Immature natural killer cell (primary cell): ENCODE measurements at places on chromosomes 16 and 17. TPM values are rescaled to one million over a fixed set of nuclear protein-coding genes. Genes with fewer than 3 reads are reported as not detected.
A peak's percentile ranks its signal among the peaks of the same experiment; 100 is the strongest.

DNA sequence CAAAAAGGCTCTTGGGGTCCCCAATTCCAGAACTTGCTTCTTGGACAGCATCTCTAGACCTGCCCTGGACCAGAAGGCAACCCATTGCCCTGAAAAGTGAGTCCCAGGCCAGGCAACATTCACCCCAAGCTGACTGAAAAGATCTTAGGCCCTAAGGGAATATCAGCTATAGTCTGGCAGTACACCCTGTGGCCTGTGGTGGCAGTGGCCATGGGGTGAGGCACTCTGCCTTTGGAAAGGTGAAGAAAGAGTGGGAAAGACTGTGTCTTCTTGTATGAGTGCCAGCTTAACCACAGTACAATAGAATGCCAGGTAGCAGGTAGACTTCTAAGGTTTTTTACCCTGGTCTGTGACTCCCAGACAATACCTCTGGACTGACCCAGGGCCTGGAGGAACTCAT is 564.5 kb downstream of the CDH8 start:
- DNase-seq = no peak

GRCh38 chr17:31523862-31524730 is 132.6 kb downstream of the RAB11FIP4 start:
- no peak for DNase-seq

- peak; percentile 82 for DNase-seq
Measured at GRCh38 chr16:31458073-31458843, 1.0 kb upstream of the ARMC5 start.

DNA sequence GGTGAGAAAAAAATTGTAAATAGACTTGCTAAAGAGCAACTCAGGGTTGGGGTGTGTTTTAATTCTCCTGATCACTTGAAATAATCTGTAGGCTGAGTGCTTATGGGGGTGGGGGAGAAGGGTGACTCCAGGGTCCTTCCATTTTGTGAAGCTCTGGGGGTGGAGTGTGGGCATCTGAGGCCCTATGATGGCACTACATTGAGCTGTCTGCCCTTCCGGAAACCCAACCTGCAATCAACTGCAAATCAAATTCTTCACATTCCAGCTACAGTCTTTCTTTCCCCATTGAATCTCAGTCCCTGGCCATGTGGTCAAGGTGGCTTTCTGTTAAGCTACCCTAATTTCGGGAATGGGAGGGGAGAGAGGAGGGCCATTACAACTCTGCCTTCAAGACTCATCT is 6.0 kb upstream of the CDC6 start:
- DNase-seq = no peak

- peak; percentile 73 for DNase-seq
Measured at GRCh38 chr17:14197586-14197985, 39.1 kb downstream of the CDRT15 start.

DNA sequence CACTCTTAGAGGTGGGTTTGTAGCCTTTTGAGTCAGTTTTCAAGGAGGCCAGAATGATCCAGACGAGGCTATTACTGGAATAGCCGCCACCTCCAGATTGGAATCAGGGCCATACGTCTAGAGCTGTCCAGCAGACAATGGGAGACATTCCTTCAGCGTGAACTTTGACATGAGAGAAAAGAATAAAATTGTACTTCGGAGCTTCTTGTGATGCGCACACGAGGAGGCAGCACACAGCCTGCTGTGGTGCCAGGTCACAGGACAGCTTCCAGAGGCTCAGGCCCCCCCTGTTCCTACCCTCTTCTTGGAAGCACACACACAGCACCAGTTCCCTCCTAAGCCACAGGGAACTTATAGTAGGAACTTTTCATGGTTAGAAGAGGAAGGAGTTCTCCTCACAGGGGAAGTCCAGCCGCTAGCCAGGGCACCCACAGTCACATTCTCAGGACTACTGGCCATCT is 81.0 kb downstream of the VPS53 start:
- DNase-seq = no peak

- DNase-seq = no peak
Measured at GRCh38 chr17:47295037-47295873, 28.5 kb upstream of the EFCAB13 start.

- peak; percentile 27 for DNase-seq
Measured at GRCh38 chr16:26644912-26645543, 421.7 kb upstream of the C16orf82 start.

DNA sequence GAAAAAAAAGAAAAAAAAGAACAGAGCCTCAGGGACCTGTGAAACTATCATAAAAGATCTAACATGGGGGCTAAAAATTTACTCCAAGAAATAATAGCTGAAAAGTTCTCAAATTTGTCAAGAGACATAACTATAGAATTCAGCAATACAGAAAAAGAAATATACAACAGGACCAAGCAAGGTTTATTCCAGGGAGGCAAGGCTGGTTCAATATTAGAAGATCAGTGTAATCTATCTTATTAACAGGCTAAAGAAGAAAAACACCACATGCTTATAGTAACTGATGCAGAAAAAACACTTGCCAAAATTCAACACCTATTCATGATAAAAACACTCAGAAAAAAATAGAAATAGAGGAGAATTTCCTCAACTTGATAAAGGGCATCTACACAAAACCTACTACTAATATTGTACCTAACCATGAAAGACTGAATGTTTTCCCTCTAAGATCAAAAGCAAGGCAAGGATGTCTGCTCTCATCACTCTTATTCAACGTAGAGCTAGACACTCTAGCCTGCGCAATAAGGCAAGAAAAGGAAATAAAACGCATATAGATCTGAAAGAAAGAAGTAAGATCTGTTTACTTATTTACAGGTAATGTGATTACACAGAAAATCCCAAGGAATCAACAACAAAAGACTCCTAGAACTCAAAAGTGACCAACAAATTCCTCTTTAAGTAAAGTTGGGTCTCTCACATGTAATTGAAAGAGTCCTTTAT is 1.2 kb upstream of the ACSM3 start:
- no peak for DNase-seq

DNA sequence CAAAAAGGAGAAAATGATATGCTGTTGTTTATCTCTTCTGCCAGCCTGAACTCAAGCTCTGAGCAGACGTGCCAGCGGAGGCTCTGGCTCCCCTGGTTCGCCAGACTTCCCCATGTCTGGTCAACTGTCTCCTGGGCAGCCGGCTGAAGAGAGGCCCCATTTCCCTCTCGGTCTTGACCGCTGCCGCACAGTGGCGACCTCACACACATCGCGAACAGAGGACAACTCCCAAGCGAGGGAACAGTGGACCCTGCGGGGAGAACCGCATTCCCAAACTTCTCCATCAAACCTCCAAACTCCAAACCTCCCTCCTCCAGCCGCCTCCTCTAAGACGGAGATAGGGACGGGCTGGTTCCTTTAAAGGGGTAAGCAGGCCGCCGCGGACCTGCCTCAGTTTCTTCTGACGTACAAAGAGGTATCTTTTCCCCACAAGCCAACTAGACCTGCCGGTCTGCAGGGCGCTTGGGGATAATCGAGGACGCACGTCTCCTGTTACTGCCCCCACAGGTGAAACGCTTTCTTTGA is 24.9 kb upstream of the RFFL start:
- DNase-seq = no peak

DNA sequence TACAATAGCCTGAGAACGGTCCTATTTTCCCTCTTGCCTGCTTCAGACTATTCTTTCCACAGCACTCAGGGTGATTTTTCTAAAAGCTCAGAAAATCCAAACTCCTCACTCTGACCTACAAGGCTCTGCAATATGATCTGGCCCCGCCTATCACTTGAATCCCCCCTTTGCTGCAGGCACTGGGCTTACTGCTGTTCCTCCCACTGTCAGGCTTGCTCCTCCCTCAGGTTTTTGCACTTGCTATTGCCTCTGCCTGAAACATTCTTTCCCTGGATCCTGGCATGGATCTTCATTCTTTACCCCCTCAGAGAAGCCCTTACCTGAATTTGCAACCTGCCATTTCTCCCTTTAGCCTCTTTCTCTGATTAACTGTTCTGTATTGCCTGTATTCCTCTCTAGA is 52.3 kb downstream of the RPGRIP1L start:
- no peak for DNase-seq

- no peak for DNase-seq
Measured at GRCh38 chr16:85415196-85416090, 197.7 kb upstream of the GSE1 start.

- no peak for DNase-seq
Measured at GRCh38 chr17:30905742-30906100, 317 bp downstream of the TEFM start.

DNA sequence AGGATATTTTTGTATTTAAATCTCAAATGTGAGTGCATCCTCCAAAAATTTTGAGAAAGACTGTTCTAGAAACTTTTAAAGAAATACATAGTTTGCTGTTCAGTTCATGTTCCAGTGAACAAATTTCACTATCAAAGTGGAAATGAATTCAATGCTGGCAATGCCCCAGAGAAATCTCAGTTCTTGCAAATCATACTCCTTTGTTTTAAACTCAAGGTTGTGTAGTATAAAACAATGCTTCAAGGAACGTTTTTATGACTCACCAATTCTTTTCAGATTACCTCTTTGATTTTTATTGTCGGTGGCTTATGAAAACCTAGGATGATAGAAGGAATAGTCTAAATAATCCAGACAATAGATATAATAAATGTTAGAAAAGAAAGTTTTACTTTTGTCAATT is 17.6 kb downstream of the LPCAT2 start:
- no peak for DNase-seq

The PIMREG gene
- polyA plus RNA-seq = 1.4 TPM

The EXOC3L1 gene
- not detected for polyA plus RNA-seq

The HBQ1 gene
- 8.9 TPM for polyA plus RNA-seq

The PRSS53 gene
- polyA plus RNA-seq = 0.63 TPM

The CLEC18A gene
- polyA plus RNA-seq = not detected

The CNOT1 gene
- 78.1 TPM for polyA plus RNA-seq
